ENCODE measurements at places on chromosomes 16 and 17.

GRCh38 chr17:74682471-74683190 is 30.1 kb downstream of the CD300LF start:
- DNase-seq: no peak

DNA sequence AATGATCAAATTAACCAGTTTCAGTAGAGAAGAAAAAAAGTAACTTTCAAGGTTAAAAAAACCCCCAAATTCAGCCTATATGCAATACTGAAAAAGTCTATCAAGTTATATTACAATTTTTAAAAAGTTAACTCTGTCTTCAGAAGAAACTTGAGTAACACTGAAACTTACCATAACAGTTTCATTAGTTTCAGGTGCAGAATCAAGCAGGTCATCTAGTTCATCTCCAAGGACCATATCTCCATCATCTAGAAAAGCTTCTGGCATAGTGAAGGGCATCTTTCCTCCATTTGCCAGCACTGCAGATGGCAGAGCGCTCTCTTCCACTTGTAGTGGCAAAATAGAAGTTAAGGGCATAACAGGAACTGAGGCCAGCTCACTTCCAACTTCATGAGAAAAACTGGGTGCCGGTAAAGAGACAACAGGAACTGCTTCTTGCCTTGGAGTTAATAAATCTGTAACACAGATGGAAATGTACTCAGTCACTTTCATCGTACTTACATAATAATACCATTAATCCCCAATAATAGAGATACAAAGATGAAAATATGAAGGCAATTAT is 22.9 kb downstream of the ZC3H7A start:
- DNase-seq: no peak

GRCh38 chr16:49980166-49980565 is 44.9 kb upstream of the CNEP1R1 start:
- no peak for DNase-seq

DNA sequence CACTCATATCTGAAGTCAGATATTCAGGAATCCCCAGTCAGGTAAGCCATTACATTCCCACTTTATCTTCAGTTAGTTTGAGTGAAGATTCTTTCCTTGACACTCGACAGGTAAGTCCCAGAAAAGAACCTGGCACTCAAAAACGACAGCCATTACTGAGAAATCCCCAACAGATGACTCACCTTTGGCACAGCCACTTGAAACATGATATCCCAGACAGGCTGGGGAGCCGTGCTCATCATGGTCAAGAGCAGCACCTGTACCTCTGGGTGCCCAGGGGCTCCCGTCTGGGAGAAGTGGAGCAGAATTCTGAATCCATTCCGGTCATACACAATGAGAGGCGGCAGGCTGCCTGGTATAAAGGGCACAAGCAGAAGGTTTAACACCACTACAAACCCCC is 16.8 kb upstream of the COG7 start:
- no peak for DNase-seq

- no peak for DNase-seq
Observed at GRCh38 chr17:49596613-49597244, 21.1 kb downstream of the NXPH3 start.

All from naive thymus-derived CD4-positive, alpha-beta T cell (primary cell).